GM12878 (cell line): ENCODE measurements at places on chromosomes 5 and 9. TPM values are rescaled to one million over a fixed set of nuclear protein-coding genes. Genes with fewer than 3 reads are reported as not detected.

SFXN1 gene
- total RNA-seq: 106 and 108 TPM in 2 replicates

DNA sequence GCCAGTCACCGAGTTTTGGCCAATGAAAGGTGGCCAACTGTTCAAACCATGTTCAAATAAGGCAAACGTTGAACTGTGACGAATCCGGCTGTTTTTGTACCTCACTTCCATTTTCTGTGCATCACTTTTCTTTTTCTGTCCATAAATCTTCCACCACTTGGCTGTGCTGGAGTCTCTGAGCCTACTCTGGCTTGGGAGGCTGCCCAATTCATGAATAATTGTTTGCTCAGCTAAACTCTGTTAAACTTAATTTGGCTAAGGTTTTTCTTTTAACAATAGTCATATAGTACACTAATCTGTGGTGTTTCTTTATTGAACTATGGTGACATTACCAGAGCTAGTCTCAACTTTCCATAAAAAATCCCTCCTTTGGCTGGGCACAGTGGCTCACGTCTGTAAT lies 11.3 kb downstream of the NIM1K start:
- no peak for DNase-seq

SPARC gene
- 81.7 and 89.7 TPM in 2 replicates for total RNA-seq

SLC34A1 gene
- total RNA-seq: 0.05 and 0.10 TPM in 2 replicates

DNA sequence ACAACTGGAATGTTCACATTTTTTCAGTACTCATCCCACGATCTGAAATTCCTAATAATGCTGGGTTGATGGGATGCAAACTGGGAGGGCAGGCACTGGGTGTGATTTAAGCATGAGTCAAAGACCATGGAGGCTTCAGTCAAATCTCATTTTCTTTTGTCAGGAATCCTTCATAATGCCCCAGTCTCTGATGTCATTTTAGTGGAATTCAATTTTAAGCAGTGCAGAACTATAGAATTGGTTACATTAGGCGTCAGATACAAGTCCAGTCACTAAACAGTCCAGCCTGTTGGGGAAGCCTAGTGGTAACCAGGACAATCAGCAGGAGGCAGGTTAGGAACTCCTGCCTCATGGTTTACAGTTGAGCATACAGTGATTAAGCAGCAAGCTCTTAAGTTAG lies 41.0 kb upstream of the TMEM215 start:
- no peak for DNase-seq

TTC1 gene
- total RNA-seq: 54.5 and 57.8 TPM in 2 replicates

- no peak for DNase-seq
Measured at GRCh38 chr5:121731377-121731776, 120.3 kb upstream of the FTMT start.

- DNase-seq: no peak
Measured at GRCh38 chr5:44372028-44372427, 17.2 kb downstream of the FGF10 start.

GRCh38 chr5:173970878-173971650 lies 17.9 kb upstream of the C5orf47 start:
- DNase-seq: no peak

PKD2L2 gene
- total RNA-seq: 0.36 TPM in 1 of 2 replicates, not detected in the other

- DNase-seq: no peak
Measured at GRCh38 chr9:113633782-113634595, 170.5 kb downstream of the RGS3 start.

DNA sequence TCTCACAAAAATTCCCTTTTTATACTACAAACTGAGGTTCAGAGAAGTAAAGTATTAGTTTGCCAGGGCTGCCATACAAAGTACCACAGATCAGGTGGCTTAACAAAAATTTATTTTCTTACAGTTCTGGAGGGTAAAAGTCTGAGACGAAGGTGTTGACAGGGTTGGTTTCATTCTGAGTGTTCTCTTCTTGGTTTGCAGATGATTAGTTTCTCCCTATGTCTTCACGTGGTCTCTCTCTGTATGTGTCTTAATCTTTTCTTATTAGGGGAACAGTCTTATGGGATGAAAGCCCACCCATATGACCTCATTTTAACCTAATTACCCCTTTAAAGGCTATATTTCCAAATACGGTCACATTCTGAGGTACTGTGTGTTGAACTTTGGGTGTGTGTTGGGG lies 274.2 kb downstream of the BRINP1 start:
- DNase-seq: no peak
